ENCODE measurements at places on chromosomes 7 and 10.
A peak's percentile ranks its signal among the peaks of the same experiment; 100 is the strongest.

GRCh38 chr10:42755028-42755451, 27.6 kb upstream of the BMS1 start:
- DNase-seq: no peak

GRCh38 chr10:130751851-130752250, 559.7 kb downstream of the TCERG1L start:
- DNase-seq: no peak

DNA sequence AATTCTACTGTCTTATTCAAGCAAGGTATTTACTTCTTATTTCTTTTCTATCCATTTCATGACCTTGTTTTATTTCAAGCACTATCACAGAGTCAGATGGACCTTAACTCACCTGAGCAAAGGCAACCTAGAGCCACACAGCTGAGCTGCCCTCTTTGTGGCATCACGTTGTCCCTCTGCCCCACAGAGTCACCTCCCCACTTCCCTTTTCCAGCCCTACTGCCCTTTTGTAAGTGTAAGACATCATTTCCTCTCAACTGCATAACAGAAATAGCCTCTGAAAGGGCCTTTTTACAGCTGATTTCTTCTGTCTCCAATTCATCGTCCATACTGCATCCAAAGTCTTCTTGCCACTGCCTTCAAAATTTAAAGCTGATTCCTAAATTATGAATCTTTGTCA, 946.0 kb downstream of the NRG3 start:
- no peak for DNase-seq

- no peak for DNase-seq
Observed at GRCh38 chr7:30028749-30029635, 780 bp downstream of the PLEKHA8 start.

- no peak for DNase-seq
Observed at GRCh38 chr7:150377635-150378034, 1.5 kb upstream of the ZNF775 start.

- no peak for DNase-seq
Observed at GRCh38 chr7:101114492-101114891, 12.4 kb upstream of the SERPINE1 start.

DNA sequence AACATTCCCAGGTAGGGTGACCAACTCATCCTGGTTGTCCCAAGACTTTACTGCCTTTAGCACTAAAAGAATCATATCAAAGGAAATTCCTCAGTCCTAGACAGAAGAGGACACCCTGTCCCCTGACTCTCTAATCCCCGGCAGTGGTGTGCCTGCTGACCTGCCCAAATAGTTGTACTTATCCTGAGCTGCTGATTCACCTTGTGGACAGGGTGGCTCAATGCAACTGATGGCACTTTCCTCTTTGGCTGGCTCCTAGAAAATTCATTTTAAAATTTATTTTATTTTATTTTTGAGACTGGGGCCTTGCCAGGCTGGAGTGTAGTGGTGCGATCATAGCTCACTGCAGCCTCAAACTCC, 111.7 kb downstream of the JCAD start:
- DNase-seq: no peak

- DNase-seq: no peak
Observed at GRCh38 chr10:129882291-129883010, 81.6 kb downstream of the EBF3 start.

DNA sequence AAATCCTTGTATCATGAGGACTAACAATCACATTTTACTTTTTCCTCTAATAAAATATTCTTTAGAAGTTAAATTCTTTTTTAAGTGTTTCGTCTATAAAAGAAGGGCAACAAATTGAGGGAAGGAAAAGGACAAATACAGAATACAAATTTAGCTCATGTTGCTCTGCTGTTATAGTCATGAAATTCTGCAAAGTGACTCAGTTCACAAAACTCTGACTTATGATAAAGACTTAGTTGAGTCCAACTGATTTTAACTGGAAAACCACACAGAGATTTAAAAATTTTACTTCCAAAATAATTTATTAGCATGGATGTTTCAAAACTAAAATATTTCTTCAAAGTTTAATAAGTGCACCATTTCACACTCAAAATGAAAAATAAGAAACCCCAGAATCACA, 75.0 kb upstream of the GPR22 start:
- DNase-seq: peak; percentile 9

DNA sequence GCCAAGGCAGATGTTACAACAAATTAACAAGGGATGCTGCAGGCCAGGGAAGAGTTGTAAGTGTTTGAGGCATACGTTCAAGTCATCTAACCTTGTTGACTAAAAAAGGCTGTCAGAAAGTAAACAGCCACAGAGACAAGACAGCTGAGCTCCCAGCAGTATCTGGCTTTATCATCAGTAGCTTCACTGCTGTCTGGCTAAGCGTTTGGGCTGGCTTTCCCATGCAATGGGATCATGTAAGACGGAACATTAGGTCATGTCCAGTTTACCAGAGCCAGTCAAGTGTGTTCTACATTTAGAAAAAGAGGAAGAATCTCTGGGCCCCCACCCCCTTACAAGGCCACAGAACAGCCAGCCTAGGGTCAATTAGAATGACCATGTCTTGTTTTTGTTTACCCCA, 51.3 kb upstream of the GSAP start:
- no peak for DNase-seq

- no peak for DNase-seq
Observed at GRCh38 chr10:89431977-89432376, 17.6 kb downstream of the IFIT5 start.

GRCh38 chr7:2635148-2635668, 3.4 kb downstream of the TTYH3 start:
- no peak for DNase-seq

GRCh38 chr10:17507538-17507937, 53.1 kb upstream of the ST8SIA6 start:
- DNase-seq: no peak

GRCh38 chr7:51070151-51070550, 246.5 kb downstream of the COBL start:
- no peak for DNase-seq

DNA sequence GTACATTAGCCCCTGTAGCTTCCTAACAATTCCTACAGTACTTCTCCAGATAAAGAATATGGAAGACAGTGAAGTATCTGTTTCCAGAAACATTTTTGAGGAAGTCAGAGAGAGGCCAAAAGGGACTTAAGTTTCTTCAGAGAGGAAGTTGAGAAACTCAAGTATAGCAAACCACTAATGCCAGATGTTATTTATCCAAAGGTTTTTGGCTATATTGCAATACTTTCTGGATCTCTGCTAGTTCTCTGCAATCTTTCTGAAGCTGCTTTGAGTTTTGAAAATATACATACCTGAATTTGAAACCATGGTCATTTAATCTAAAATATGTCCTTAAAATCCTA, 64.7 kb downstream of the BICC1 start:
- no peak for DNase-seq

- no peak for DNase-seq
Observed at GRCh38 chr10:88163572-88163971, 300.1 kb downstream of the PTEN start.

- DNase-seq: no peak
Observed at GRCh38 chr10:9561821-9562505, 1455.7 kb upstream of the CELF2 start.

GRCh38 chr10:123967626-123968243, 76.1 kb upstream of the CPXM2 start:
- no peak for DNase-seq

- no peak for DNase-seq
Observed at GRCh38 chr10:35178331-35178730, 51.7 kb downstream of the CREM start.

GRCh38 chr10:128140425-128140824, 14.2 kb upstream of the MKI67 start:
- DNase-seq: no peak

- no peak for DNase-seq
Observed at GRCh38 chr7:74470504-74470903, 16.8 kb downstream of the GTF2IRD1 start.

DNA sequence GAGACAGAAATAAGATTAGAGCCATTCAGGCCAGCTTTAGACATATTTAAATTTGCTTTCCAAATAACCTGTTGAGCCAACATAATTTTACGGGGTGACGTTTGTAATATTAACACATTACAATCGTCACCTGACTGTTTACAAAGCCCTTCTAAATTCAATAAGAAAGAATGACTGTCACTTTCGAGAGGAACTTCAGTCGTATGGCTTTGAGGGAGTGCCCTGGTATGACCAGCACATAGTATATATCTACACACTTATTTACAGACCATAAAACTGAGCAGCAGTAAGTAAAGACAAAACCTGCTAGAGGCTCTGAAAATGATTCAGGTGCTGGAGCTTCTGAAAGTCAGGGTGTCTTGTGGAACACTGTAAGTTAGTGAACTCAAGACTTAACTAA, 62.4 kb downstream of the BLNK start:
- DNase-seq: no peak

DNA sequence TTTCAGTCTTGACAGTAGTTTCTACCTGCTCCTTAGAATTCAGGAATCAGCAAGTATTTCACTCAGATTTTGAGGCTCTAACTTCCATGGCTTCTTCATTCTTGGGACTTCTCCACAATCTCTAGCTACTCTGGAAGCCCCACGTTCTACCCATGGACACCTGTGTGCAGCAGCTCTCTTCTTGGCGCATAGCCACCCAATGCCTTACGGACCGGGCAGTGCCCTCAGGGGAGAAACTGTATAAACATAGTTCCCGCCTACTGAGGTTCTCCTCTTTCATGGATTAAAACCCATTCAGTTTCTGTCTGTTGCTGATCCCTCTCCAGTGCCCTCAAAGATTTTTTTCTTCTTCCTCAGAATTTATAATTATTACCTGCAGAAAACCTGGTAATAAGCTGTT, 177.1 kb downstream of the SORCS1 start:
- no peak for DNase-seq

- no peak for DNase-seq
Observed at GRCh38 chr10:23151071-23151470, 41.0 kb upstream of the PTF1A start.

DNA sequence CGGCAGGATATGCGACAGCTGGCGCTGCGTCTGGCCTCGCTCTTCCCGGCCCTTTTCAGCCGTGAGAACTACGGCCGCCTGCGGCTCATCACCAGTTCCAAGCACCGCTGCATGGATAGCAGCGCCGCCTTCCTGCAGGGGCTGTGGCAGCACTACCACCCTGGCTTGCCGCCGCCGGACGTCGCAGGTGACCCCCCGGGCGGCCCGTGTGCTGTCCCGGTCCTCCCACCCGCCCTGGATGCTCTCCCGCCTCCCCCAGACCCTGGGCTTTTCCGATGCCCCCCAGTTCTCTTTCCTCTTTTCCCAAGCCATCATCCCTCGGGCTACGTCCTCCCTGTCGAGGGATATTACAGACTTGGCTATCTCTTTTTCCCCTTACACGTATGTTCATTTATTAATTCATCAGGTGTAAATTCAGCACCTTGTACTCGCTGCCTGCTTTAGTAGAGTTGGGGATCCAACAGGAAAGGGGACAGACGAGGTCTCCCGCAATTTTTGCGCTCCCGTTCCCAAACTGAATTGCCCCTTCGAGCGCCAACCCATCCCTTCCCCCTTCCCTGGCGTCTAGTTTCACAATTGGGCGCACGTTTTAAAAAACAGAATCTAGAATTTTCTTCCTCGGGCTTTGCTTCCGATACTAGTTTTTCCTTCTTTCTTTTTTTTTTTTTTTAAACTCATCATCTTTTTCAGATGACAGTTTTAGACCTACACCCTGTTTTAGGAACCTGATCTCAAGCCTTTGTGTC, 846 bp downstream of the MINPP1 start:
- no peak for DNase-seq

- DNase-seq: no peak
Observed at GRCh38 chr10:44009891-44010632, 361.4 kb upstream of the ZNF32 start.

GRCh38 chr7:121714559-121715303, 158.2 kb upstream of the PTPRZ1 start:
- DNase-seq: no peak

All from HS-27A (cell line).